ENCODE measurements at places on chromosomes 12 and 14.

DNA sequence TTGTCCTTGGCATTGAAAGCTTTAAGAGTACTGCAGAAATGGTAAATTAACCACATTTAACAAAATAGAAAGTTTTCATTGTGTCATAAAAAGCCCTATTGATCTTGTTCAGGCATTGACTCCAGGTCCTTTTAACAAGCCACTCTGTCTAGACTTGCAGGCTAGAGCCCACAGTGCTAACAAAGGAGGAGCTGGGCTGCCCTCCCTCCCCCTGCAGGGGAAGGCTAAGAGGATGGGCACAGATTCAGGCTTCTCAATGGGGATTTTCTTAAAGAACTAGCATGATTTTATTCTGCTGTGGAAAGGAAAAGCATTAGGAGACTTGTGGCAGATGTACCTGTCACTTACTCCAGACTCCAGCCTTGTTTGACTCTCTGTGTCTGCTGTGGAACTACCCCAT is 463.6 kb downstream of the NRXN3 start:
- DNase-seq: no peak

- no peak for DNase-seq
Measured at GRCh38 chr12:5904969-5905368, 40.1 kb downstream of the ANO2 start.

- DNase-seq: no peak
Measured at GRCh38 chr12:88642675-88643431, 62.6 kb upstream of the KITLG start.

- DNase-seq: no peak
Measured at GRCh38 chr12:126807312-126807865, 1459.6 kb upstream of the TMEM132C start.

DNA sequence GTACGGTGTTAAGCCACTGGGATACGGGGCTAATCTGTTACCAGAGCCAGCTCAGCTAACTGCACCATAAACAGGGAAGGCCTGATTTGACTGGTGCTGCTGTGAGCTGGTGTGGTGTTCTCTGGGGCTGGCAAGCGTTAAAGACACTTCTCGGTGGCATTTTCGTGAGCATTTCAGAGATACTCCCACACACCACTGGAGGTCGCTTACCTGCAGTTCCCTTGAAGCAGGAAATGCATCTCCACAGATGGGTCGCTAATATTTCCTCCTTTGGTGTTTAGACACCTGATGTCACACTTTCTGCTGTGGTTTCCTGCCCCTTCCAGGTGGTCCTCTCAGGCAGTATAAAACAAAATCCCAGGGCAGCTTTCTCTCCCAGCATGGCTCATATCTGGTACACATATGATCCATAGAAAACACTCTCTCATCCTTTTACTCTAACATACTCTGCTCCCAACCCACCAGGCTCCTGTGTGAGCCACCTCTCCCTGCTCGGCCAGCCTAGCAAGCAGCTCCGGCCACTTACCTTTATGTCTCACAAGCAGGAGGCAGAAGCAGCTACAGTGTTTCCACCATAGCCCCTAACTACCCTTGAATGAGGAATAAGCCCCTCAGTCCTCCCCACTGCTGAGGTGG is 129.9 kb upstream of the GRIN2B start:
- DNase-seq: no peak

DNA sequence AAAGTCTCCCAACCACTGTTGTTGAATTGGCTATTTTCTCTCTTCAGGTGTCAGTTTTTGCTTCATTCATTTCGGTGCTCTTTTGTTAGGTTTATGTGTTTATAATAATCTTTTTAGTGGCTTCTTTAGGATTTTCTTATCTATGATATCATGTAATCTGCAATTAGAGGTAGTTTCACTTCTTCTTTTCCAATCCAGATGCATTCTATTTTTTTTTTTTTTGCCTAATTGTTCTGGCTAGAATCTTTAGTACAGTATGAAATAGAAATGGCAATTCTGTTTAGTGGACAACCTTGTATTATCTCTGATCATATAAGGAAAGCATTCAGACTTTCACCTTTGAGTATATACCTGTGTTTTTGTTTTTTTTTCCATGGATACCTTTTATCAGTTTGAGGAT is 17.4 kb downstream of the CNOT2 start:
- no peak for DNase-seq

GRCh38 chr12:63942464-63943241 is 98.2 kb downstream of the SRGAP1 start:
- no peak for DNase-seq

GRCh38 chr14:68951800-68952530 is 27.1 kb downstream of the ACTN1 start:
- no peak for DNase-seq

DNA sequence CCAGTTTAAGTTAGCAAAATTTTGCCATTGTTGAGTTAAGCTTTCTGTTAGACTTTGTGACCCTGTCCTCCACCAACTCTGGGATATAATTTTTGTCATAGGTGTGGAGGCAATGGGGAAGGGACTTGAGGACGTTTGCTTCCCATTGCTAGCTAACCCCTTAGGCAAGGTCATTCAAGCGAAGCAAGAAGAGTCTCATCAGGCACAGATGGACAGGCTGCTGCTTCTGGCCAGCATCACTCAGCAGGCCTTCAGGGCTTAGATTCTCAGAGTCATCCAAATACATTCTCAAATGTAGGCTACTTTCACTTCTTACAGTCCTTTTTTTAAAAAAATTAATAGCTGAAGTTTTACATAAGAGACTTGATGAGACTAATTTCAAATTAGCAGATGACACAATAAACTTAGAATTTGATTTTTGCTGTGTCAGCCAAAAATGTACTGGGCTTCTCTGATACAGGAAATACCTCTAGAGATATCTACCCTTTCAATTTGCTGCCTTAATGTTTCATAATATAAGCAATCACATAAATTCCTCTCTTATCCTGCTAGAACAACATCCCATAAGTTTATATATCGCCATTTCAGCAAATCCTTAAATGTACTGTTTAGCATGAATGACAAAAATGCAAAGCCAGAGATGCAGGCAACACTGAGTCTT is 875.2 kb downstream of the FLRT2 start:
- DNase-seq: no peak

- DNase-seq: peak; percentile 61
Measured at GRCh38 chr12:24349051-24349799, 399.8 kb upstream of the SOX5 start.

DNA sequence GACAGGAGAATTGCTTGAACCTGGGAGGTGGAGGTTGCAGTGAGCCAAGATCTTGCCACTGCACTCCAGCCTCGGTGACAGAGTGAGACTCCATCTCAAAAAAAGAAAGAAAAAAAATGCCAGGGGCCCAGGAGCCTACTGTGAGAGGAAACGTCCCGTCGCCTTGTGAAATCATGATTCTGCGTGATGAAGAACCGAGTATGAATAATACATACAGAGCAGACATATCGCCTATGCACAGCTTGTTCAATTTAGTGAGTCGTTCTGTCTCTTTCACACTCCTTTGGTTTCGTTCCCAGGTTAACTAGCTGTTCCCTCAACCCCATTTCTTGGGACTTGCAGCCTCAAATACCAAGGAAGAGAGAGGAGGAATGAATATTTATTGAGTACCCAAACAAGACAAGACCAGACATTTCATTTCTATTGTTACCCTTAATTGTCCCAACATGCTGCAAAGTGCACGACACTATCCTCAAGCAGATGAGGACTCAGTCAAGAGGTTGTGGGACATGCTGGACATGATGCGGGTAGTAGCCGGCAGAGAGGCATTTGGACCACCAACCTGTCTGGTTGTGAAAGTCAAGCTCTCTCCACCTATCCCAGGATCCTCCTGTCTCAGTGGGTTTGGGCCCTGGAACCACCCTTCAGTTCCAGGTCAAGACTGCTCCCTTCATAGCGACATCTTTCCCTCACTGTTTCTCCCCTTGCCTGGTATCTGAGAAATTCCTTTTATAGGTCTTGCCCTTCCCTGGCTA is 8.6 kb upstream of the CD27 start:
- no peak for DNase-seq

- DNase-seq: no peak
Measured at GRCh38 chr14:106185837-106186233, 659.5 kb downstream of the TMEM121 start.

DNA sequence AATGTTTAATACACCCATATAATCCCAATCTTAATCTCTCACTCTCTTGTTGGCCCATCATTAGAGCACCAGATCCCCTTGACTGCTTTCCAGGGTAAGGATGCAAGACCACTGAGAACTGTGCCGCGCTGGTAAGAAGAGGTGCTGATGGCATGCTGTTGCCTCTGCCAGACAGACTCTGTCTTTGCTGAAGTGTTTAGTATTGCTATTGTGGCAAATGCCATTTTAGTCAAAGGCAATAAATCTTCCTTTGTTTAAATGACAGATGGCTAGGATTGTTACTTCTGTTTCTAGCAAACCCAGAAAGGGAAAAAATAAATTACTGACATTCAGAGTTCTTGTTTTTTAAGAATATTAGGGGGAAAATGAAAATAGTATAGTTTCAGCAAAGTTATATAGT is 152.3 kb downstream of the MON2 start:
- no peak for DNase-seq
